ENCODE measurements at places on chromosomes 6 and 20.

DNA sequence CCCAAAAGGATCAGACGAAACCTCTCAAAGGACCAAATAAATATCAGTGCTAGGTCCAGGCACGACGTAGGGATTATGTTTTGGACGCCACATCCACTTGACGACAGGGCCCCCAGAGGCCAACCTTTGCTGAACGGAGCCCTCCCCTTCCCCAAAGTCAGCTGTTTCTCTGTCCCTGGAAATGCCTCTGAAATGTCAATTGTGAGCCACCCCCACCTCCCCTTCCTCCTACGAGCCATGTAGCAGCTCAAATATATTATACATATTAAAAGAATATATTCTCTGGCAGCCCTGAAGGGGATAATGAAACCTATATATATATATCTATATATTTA, 39.6 kb upstream of the BLCAP start:
- no peak for DNase-seq

GRCh38 chr20:1304710-1305515, 24.0 kb downstream of the SDCBP2 start:
- no peak for DNase-seq

GRCh38 chr6:37971711-37972390, 152.3 kb downstream of the ZFAND3 start:
- no peak for DNase-seq

DNA sequence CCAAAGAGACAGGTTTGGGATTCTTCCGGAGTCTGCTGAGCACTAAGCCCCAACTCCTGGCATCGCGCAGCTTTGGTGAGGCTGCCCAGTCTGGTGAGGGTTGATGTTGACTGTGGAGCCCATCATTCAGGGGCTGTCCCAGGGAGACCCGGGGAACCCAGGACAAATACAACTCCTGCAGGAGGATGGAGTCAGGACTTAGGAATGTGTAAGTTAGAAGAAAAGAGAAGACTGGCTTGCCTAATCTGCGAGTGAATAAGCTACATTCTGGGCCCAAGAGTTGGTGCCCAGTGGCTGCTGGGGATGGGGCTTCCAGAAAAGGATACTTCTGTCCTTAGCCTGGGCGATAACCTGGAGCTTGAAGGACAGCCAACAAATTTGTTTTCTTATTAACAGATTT, 47.9 kb downstream of the STK35 start:
- DNase-seq, result no peak

DNA sequence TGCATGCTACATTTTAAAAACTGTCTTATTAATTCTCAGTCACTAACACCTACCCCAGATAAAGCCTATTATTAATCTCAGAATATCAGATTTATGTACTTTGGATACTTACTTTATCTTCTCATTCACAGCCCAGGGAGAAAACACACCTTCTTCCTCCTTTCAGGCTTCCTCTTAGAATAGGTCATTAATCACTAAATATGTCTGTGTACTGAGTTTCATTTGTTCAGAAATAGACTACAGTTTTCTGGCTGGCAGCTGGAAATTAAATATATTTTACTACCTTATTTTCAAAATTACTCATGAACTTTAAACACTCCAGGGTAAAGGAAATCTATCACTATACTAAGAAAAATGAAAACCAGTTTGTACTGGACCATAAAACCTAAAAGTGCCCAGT, 147.7 kb upstream of the DST start:
- DNase-seq, result no peak

- no peak for DNase-seq
Observed at GRCh38 chr20:57503035-57503658, 21.8 kb downstream of the CTCFL start.

- no peak for DNase-seq
Observed at GRCh38 chr20:64156886-64157875, 7.1 kb upstream of the MYT1 start.
